ENCODE measurements at places on chromosomes 12 and 14.

DNA sequence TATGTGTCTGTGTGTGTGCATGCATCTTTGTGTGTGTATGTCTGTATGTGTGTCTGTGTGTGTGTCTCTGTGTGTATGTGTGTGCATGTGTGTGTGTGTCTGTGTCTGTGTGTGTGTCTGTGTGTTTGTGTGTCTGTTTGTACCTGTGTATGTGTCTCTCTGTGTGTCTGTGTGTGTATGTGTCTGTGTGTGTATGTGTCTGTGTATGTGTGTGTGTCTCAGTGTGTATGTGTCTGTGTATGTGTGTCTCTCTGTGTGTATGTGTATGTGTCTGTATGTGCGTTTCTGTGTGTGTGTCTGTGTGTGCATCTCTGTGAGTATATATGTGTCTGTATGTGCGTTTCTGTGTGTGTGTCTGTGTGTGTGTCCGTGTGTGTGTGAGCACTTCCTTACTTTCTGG, 39.6 kb upstream of the SMOC1 start:
- DNase-seq, result no peak

DNA sequence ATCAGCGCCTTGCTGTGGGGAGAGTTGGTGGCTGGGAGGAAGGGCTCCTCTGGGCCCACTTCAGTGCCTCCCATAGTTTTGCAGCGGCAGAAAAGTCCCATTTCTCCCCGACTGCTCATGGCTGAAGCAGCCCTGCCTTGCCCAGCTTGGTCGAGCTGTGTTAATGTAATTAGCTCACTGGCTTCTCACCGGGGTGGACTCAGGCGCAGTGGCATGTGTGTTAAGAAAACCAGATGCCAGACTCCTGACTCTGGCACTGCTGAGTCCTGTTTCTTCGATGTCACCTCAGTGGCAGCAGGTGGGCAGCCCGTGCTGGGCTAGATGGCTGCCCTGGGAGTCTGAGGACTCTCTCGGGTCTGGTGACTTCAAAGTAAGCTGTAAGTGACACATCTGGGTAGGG, 47.4 kb downstream of the CHST11 start:
- DNase-seq, result no peak

- DNase-seq, result no peak
Measured at GRCh38 chr12:23350808-23351207, 598.7 kb downstream of the SOX5 start.

DNA sequence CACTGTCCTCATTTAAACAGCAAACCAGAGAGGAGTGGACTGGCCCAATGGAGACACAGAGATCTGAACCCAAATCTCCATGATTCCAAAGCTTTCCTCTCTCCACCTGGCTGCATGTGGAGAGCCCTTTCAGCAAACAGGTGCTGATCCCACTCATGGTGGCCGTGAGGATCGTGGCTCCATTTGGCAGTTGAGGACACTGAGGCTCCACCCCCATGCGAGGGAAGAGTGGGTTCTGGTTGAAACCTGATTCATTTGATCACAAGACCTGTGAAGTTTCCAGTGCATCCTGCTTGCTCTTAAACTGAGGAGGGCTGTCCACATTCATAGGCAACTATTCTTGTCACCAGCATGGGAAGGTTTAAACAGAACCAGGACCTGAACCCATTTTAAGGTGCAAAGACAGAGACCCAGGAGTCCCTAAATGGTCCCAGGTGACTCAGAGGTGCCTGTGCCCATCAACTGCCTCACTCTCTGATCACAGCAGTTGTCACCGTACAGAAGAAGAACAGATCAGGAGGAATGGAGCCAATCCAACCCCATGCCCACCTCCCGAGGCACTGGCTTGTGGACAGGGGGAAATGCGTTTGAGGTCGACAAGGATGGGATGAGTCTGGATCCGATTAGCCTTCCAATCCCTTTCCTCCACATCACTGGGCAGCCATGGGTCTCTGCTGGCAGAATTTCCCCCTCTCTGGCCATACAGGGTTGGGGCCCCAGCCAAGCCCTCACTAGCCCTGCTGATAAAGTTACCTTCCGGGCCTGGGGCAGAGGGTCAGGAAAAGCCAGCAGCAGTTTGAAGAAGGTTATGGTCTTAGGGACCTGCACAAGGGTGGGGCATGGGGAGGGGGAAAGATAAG, 45.5 kb upstream of the BCL11B start:
- no peak for DNase-seq

- DNase-seq, result no peak
Measured at GRCh38 chr12:91419809-91420208, 237.2 kb upstream of the DCN start.

GRCh38 chr14:71804992-71805391, 127.2 kb upstream of the RGS6 start:
- no peak for DNase-seq

GRCh38 chr14:104724407-104724980, 465 bp downstream of the ADSS1 start:
- DNase-seq, result no peak

DNA sequence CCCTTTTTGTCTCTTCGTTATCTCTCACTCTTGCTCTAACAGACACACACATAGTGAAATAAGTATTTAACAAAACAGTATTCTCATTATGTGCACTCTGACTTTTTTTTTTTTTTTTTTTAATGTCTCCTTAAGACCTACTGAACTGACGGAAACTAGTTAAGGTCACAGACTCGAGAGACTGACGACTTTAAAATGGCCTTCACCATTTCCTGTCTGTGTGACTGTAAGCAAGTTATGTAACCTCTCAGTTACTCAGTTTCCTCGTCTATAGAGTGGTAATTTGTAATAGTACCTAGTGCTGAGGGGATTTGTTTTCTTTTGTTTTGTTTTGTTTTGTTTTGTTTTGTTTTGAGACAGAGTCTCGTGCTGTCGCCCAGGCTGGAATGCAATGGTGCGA, 284.8 kb downstream of the FBXL14 start:
- DNase-seq, result no peak

DNA sequence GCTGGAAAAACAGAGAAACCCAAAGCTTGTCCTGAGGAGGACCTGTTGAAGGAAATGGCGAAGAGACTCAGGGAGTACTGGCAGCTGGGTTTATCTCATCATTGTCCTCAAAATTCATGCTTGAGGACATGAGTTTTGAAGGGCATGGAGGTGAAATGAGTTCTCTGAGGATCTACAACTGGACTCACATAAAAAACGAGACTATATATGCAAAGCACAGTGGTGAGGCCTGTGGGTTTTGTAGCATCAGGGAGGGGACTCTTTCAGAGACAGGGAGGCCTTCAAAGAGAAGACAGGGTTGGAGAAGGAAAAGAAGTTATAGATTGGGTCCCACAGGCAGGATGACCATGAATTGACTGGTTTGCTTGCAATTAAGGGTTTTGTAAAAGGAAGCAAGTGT, 71.3 kb upstream of the SCN8A start:
- no peak for DNase-seq

- DNase-seq, result no peak
Measured at GRCh38 chr12:23640754-23641153, 308.7 kb downstream of the SOX5 start.

- DNase-seq, result no peak
Measured at GRCh38 chr14:99549684-99550083, 54.3 kb downstream of the CCDC85C start.

DNA sequence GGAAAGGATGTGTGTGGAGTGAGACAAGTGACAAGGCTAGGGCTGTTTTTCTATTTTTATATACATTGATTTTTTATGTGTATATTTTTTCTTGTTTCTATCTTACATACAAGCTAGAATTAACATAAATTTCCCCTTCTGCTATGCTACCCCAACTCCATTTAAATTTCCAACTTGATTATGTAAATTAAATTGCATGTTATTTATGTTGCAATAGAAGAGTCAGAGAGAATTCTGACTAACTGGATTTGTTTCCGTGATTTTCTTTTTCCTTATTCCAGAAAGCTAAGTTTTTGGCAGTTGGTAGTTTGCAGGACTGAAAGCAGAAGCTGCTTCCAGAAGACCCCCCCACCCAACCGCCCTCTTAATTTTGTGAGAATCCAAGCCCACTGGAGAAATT, 8.9 kb upstream of the YBX3 start:
- DNase-seq, result no peak

DNA sequence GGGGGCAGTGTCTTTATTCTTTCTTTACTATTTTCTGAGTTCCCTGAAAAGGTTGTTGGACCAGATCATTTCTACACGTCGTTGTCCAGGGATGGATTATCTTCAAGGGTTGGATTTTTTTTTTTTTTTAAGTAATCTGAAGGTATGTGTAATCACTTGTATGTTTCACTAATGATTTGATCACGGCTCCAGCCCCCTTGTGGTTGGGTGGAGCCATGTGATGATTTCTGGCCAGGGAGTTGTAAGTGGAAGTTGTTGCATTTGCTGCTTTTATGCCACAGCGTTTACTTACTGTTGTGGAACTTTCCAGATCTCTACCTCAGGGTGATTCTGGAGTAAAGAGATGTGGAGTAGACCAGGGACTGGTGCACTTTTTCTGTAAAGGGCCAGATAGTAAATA, 390.3 kb downstream of the AACS start:
- DNase-seq, result no peak

DNA sequence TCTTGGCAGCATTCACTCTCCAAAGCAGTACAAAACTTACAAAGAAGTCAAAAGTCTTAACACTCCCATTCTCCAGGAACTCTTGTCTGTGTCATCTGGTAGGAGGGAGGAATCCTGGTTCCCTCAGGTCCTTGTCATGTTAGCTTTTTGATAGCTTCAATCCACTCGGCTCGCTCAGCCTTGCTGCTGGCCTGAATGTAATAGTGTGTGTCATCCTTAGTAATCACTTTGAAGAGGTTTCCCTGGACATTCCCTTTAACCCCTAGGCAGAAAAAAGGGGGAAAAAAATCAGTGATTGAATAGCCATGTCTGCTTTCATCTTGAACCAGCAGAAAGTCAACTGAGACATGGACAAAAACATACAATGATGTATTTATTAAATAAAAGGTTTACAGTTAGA, 24.8 kb downstream of the PLEK2 start:
- no peak for DNase-seq

GRCh38 chr12:8065991-8066594, at the start of gene C3AR1:
Gene C3AR1 (minus strand): TSS chr12:8066359. CDS start chr12:8060185, 6,174 bp downstream.
- DNase-seq, result no peak

GRCh38 chr12:684416-684815, 21.2 kb upstream of the NINJ2 start:
- DNase-seq, result no peak

GRCh38 chr14:85813040-85813439, 283.1 kb downstream of the FLRT2 start:
- no peak for DNase-seq

DNA sequence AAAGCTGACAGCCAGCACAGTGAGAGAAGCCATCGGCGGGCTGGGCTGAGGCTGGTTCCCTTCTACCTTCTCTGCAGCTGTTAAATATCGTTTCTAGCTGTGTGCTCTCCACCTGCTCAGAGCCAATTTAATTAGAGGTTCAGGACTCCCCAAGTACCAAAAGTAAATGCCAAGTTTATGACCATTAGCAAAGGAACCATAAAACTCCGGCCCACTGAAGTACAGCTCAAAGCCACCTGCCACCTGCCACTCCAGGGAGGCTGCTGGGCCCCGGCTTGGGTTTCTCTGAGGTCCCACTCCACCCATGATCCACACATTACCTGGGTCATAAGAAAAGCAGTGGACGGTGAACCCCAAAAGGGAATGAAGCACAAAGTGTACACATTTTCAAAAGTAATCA, 272.8 kb downstream of the KSR2 start:
- DNase-seq, result no peak

DNA sequence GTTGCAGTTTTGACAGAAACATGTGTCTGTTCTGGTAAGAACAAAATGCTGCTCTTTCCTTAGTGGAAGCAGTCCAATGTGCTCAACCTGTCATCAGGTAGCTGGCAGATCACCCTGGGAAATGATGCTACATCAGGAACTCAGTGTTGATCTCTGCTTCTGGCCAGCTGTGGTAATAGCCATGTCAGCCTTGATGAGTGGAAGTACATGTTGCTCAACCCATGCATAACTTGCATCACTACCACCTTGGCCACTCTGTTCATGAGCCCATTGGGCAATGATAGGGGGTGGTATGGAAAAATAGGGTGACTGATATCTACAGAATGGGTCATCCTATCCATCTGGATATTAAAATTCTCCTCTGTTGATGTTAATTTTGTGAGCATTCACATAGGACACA, 411.0 kb downstream of the C12orf50 start:
- DNase-seq, result no peak

GRCh38 chr14:95808371-95808770, 68.3 kb upstream of the TUNAR start:
- no peak for DNase-seq

GRCh38 chr14:102323102-102323501, 3.6 kb downstream of the ZNF839 start:
- no peak for DNase-seq
